ENCODE measurements at places on chromosomes 16 and 17.

DNA sequence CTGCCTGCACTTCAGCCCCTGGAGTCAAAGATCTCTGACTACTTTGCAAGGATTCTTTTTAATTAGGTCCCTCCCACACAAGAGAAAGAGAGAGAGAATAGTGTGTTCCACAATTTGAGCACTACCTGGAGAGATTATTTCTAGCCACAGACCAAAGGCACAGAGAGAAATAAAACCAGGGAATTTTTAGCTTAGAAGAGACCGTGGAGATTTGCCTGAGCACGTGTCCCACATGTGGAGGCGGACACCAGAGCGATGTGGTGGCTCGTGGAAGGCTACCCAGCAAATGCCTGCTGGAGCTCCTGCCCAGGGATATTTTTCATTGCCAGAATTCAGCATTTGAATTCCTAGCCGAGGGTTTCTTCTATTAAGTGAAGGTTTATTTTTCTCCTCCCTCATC is 50.6 kb downstream of the MGAT5B start:
- no peak for DNase-seq

DNA sequence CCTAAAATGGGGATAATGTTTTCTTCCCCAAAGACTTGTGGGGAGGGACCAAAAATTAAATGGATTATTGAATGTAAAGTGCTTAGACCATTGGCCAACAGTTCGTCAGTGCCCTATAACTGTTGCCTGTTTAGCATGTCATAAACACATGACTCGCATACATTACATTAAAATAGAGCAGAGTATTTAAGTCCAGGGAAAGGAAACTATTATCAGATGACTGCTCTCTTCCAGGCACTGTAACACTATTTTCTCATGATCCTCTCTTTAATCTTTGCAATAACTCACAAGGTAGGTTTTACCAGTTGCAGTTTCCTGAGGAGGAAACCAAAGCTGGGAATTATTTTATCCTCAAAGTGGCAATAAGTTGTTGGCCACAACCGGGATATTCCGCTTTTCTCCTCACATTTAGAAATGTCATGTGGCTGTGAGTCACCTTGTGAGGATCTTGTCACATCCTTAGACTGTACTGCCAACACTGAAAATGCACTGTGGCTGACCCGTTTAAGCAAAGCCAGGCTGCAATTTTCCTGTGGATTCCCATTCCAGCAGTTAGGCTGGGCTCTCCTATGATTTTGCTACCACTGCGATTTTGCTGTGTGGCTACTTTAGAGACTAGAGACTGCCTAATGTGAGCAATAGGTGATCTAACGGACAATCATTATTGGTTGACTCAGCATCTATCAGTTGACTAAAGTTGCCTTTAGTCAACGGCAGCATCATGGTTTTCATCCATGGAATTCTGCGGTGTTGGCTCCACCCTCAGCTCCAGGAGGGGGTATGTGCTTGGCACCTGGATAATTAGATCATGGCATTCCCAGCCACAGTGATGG is 58.3 kb upstream of the DHX40 start:
- peak; percentile 63 for DNase-seq

GRCh38 chr16:11639925-11640899 is 28.0 kb upstream of the SNN start:
- DNase-seq = peak; percentile 83

DNA sequence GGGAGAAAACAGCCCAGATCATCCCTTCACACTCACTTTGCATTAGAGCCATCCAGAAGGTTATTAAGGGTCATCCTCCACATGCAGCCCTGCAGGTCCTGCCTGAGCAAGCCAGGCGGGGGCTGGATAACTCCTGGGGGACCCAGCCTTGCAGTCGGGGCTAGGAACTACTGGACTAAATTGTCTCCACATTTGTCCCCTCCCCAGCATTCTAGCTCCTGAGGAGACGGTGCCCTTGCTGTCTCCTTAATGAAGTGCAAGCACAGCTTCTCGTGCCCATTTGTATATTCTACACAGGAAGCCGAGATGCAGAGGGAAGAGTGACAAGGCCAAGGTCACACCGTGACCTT is 185.2 kb downstream of the C16orf95 start:
- no peak for DNase-seq

DNA sequence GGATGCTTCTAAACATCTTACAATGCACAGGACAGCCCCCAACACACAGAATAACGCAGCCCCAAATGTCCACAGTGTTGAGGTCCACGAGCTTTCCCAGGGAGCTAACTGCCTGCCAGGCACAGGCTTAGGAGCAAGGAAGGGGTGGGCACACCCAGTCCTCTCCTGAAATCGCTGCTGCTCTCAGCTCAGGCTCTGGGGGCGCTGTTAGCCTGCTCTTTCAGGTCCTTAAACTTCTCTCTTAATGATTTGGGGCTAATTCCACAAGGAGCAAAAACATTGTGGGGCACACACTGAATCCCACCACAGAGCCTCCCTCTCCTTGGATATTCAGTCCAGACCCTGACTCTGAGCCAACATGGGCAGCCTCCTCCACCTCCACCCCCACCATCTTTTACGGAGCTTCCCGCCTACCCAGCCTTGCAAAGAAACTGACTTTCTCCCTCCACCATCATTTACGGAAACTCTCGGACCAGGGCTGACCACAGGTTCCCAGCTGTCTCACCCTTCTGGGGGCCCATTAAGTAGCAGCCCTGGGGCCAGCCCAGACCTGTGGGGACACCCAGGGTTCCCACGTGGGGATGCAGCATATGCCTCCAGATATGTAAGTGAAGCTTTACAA is 1.1 kb downstream of the CD300H start:
- no peak for DNase-seq

DNA sequence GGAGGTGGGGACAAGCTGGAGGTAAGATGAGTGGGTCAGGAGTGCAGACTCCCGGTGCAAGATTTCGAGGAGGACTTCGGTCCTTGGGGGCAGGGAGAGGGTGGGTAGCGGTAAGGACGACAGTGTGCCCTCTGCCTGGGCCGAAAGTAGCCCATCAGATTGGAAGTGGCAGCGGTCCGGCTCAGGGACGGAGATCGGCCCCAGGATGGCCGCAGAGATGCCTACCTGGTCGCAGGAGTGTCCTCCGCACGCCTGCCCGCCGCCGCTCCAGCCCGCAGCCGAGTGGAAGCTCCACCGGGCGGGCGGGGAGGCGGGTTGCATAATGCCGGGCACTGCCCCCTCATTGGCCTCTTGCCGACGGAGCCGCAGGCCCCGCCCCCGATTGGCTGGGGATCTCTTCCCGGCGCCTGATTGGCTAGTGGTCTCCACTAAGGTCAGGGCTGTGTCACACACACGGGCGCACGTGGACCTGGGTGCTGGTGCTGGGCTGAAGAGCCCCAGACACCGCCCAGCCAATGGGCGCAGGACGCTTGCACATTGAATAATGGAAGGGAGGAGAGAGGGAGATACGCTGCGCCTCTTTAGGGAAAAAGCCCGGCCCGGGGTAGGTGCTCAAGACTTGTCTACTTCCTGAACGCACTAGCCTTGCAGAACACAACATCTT is at the start of gene PER1:
Gene PER1, minus strand, starts transcription at position 293 of the 664 bp plus-strand sequence. CDS start 1,698 bp downstream, outside the sequence.
- DNase-seq = peak; percentile 96

DNA sequence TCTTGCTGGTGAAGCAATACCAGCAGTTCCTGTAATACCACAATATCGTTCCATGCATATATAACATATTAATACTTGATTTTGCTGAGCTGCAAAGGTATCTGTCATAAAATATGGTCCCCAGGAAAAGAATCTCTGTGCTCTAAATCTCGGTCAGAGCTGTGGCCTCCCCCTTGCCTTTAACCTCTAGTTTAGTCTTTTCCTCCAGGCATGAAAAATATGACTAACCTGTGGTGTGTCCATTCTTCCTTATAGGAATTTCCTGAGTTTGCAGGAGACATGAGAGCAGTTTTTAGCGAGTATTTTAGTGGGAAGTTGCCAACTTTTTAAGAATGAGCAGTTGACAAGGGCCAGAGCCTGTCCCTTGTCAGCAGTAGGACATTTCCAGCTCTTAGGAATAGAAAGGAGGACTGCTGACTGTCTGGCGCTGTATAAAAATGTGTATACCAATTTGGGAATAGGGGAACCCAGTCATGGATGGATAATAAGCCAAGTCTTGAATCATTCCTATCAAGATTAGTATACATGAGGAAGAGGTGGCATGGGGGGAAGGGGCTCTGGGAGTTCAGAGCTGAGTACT is 8.7 kb downstream of the ATXN1L start:
- no peak for DNase-seq

GRCh38 chr17:45307290-45308015 is 9.4 kb downstream of the MAP3K14 start:
- no peak for DNase-seq

DNA sequence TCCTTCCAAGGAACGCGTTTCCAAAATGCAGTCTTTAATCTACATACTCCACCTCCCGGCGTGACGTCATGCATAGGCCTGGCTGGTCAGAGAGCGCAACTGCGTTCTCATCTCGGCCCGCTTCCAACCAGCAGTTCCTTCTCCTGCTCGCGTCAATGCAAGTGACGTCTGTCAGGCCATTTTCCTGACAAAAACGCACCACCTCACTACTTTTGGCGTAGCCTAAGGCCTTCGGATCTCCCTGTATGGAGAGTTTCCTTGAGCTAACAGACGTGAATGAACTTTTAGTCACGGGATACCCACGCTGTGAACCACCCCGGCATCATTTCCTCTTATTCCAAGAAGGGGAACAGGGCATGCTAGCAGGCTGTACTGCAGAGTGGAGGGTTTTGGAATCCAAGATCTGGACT is 25.0 kb downstream of the TEX14 start:
- DNase-seq = peak; percentile 74

DNA sequence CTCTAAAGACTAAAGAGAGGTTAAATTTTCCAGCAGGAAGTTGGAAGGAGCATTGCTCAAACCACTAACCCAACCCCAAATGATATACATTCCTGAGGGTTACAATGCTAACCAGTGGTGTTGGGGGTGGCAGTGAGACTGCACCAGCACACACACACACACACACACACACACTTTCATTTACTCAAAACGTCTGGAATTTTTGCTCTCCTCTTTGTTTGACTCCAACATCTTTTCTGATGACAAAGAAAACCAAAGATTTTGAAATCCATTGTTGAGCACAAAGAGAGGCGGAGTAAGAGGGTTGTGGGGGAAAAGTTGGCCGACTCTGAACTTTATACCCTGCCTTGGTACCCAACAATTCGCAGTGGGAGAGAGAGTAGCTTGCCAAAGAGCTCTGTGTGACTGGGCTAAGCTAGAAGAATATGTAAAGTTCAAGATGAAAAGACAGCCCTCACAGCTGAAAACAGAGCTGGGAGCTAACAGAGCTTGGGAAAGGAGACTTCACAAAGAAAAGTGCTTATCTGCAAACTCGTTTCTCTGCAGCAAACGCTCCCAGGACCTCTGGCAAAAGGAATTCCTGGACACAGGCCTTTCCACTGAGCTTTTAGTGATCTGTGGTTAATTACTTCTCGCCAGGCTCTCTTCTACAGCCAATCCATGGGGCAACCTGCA is 426.0 kb upstream of the CDH11 start:
- DNase-seq = peak; percentile 74

DNA sequence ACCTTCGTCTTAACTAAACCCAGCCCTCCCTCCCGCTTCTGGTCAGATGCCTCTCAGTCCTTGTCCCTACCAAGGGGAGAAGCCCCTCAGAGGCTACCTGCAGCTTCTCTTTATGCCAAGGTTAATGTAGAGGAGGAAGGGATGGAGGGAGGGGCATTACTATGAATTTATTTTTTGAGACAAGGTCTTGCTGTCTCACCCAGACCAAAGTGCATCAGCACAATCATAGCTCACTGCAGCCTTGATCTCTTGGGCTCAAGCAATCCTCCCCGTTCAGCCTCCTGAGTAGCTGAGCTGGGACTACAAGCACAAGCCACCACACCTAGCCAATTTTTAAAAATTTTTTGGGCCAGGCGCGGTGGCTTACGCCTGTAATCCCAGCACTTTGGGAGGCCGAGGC is 15.3 kb downstream of the EPOP start:
- no peak for DNase-seq

GRCh38 chr16:72876981-72877373 is 171.0 kb downstream of the ZFHX3 start:
- DNase-seq = no peak

GRCh38 chr17:4490637-4491061 is 8.0 kb upstream of the SPNS2 start:
- DNase-seq = peak; percentile 9

GRCh38 chr16:3712861-3713372 is 4.4 kb downstream of the TRAP1 start:
- DNase-seq = no peak

- no peak for DNase-seq
Measured at GRCh38 chr16:28100810-28101532, 37.5 kb upstream of the GSG1L start.

- DNase-seq = no peak
Measured at GRCh38 chr17:77729587-77729986, 228.9 kb upstream of the TNRC6C start.

GRCh38 chr17:8138672-8139371 is 13.4 kb downstream of the PER1 start:
- DNase-seq = peak; percentile 99

GRCh38 chr16:81842564-81843242 is 63.6 kb downstream of the PLCG2 start:
- DNase-seq = no peak

DNA sequence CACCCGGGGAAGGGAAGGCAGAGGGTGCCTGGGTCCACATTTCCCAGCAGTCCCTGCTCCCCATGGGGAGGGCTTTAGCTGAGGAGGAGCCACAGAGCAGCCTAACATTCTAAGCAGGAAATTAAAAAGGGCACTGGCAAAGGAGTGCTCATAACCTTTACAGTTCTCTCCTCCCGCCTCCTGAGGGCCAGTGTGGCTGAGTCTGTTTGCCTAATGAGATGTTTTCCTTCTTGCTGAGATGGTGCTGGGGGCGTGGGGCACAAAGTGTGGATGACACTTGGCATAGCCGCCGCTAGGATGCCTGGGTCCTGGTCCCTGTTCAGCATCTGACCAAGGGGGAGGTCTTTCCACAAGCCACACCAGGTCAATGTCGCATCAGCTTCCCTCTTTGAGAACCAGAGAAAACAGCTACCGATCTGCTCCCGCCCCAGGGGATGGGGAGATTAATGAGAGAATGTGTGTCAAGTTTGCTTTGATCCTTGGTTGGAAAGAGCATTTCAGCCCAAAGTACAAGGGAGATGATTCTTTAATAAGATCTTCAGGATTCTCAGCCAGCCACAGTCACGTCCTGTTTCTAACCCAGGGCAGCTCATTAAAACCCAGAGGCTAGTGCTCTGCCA is 5.8 kb downstream of the KIF18B start:
- no peak for DNase-seq

GRCh38 chr16:10308305-10309193 is 77.3 kb upstream of the ATF7IP2 start:
- no peak for DNase-seq

GRCh38 chr16:10984509-10984908 is 40.1 kb downstream of the CLEC16A start:
- no peak for DNase-seq

- no peak for DNase-seq
Measured at GRCh38 chr17:4525691-4526397, 27.2 kb downstream of the SPNS2 start.

Measured in left hindlimb (tissue), 1 donor.